Activated T-helper 9 cell treated with anti-CD3 and anti-CD28 coated beads, Interleukin-2, amount 50 U/mL, for 16 hours (primary cell): ENCODE measurements at places on chromosomes 12 and 14.

GRCh38 chr12:25156061-25156460 is 38.9 kb downstream of the DNAI7 start:
- DNase-seq, result no peak

- no peak for DNase-seq
These were observed 16.0 kb downstream of the FOXN4 start for GRCh38 chr12:109293106-109293505.

GRCh38 chr12:6465467-6466183 is 4.9 kb downstream of the VAMP1 start:
- no peak for DNase-seq

GRCh38 chr12:25979563-25979962 is 21.1 kb downstream of the RASSF8 start:
- DNase-seq, result no peak

DNA sequence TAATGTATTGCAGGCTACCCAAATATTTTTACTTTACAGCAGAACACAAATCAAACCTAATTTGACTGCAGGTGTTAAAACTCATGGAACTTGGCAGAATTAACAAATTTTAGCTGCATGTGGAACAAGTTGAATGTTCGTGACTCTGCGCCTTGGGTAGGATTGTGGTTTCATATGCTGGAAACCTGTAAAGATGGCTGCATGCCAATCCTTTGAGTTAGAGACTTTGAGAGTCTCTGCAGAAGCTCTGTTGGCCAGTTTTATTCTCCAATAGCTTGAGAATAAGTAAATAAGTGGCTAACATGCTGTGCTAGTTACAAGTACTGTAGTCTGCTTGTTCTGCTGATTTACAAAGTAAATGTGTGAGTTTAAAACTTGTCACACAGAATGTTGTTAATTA is 77.8 kb downstream of the PDE6H start:
- no peak for DNase-seq

DNA sequence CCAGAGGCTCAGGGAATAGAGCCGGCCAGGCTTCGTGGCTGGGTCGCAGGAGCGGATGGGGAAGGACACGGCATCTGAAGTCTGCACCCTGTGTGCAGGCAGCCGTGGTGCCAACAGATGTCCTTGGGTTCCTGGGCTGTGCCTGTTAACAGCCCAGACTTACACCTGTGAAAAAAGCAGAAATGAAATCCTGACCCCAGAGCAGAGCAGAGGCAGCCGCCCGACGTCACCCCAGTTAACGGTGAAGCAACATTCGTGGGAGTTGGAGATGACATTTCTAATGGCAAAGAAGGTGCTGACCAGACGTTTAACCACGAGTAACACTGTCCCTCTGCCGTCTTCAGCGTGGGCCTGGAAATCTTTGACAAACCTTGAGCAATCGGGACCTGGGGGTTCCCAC is 200.3 kb upstream of the DIO3 start:
- DNase-seq, result no peak

- no peak for DNase-seq
These were observed 41.9 kb upstream of the BEGAIN start for GRCh38 chr14:100629098-100629497.

DNA sequence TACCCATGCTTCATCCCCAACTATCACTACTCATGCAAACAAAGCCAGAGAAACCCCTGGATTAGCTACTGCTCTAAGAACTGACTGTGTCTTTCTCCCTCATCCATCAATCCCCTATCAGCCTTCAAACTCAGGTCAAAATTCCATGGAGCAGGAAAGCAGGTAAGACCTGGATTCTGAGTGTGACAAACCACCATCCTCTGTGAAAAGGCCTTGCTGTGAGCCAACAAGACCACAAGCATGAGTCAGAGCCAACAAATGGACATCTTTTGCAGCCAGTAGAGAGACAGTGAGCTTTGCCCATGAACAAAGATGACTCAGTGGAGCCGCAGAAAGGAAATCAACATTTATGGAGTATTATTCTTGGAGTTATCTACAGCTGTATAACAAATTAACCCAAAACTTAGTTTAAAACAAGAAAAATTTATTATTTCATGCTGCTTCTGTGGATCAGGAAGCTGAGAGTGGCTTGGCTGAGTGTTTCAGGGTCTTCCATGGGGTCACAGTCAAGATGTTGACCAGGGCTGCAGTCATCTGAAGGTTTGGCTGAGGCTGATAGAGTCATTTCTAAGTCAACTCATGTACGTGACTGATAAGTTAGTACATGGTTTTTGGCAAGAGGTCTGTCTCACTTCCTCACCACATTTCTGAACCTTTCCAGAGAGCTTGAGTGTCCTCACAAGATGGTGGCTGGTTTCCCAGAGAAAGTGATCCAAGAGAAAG is 61.1 kb downstream of the PITPNM2 start:
- DNase-seq, result no peak

DNA sequence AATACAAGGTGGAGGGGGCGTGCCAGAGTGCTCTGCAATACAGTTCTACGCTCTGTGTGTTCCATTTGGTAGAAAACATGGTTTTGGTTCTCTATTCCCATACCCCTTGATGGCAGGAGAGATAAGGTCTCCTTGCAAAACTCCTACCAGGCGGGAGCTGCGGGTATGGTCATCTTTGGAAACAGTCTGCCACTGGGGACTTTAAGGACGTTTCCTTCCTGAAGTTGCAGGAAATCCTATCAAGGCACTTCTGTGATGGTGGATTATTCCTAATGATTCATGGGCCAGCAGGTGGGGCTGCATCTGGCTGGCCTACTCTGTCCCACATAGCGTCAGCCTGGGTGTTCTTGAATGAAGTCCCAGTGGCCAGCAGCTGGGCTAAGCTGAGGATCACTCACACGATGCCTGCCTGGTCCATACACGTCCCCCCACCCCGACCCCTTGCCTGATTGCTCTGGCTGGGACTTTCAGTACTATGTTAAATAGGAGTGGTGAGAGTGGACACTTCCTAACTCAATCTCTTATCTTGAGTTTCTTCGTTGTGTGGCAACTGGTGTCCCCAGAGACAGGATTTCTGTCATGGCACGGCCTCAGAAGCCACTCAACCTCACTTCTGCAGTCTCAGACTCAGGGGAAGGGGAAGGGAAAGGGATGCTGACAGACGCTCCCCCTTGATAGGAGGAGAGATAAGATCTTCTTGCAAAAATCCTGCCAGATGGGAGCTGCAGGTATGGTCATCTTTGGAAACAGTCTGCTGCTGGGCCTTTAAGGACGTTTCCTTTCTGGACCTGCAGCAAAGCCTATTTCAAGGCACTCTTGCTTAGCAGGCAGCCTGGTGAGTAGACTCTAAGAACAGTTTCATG is 61.0 kb upstream of the FKBP4 start:
- DNase-seq, result no peak

DNA sequence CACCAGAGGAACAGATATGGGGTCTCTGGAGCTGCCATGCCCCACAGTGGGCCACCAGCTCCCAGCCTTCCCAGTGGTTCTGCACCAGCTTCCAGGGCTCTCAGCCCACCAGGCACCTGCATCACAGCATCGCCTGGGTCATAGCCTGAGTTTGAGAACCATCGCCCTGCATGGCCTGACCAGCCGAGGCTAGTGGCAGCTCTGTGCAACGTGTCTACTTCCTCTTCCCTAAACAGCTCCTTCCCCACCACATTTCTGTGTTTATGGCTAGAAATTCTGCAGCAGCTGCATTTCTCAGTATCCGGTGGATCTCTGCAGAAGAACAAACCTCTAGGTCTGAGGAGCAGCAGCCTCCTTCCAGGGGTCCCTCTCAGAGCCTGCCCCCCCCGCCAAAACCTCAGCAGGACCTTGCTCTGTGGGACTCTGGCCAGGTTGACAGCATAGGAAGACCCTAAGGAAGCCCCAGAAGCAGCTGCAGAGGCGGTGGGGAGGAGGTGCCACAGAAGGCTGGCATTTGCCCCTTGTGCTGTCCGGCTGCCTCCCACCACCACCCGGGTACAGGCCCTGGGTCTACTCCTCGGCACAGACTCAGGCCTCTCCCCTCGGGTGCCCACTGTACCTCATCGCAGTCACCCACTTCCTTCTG is 47.7 kb downstream of the PSMA6 start:
- DNase-seq, result no peak

- no peak for DNase-seq
These were observed 451.1 kb downstream of the PCNX1 start for GRCh38 chr14:71358209-71358931.

DNA sequence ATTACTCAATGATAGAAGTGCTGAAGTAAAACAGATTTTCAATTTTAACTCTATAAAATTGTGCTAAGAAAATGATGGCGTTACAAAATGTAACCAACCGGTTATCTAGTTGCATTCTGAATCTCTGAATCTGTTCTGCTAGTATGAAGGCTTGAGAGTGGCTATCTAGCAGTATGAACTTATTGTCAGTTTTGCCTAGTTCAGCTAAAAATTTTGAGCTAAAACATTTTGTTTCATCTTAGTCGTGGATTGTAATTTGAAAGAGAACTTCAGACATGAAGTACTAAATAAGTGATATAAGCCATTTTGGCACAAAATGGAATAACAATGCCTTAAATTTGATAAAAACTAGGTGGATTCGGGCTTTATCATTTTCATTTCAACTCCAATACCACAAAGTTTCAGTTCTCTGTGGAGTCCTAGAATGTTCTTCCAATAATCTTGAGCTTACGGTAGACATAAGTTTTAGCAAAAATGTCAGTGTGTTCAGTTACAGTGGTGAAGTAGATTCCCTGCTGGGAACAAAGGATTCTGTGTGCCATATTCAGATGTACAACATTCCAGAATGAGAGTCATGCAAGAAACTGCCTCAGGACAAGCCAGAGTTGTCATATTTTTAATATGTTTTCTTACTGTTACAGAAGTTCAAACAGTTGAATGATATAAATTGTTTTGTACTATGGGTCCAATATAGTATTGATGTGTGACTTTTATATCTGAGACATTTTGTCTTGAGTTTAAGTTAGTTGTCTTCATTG is 28.1 kb downstream of the ATP6V1D start:
- DNase-seq, result no peak

GRCh38 chr12:111975161-111975931 is 37.6 kb downstream of the TMEM116 start:
- no peak for DNase-seq

- DNase-seq, result no peak
These were observed 223.9 kb downstream of the PTPRO start for GRCh38 chr12:15546102-15546701.

- DNase-seq, result no peak
These were observed 114.7 kb downstream of the DAAM1 start for GRCh38 chr14:59303216-59303615.

GRCh38 chr14:52861403-52861802 is 70.0 kb upstream of the GNPNAT1 start:
- DNase-seq, result no peak

DNA sequence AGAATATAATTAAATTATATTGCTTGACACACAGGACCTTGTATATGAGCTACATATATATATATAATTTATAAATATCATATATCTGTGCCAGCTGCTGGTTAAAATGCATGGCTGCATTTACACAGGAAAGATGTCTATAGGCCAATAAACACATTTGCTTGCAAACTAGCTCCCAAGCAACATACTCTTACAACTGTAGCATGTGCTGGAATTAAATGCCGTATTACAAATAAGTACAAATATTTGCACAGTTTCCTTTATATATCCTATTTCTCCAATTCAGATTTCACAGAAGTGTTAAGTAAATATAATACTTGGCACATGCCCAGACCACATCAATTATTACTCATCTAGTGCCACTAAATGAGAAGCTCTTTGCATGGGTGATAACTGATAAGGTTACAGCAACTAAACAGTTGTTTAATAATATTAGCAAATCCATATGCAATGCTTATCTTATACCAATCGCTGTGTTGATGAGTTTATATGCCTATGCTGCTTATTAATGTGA is 66.7 kb upstream of the E2F7 start:
- DNase-seq, result no peak

GRCh38 chr14:100525615-100526014 is 61.6 kb downstream of the BEGAIN start:
- no peak for DNase-seq

DNA sequence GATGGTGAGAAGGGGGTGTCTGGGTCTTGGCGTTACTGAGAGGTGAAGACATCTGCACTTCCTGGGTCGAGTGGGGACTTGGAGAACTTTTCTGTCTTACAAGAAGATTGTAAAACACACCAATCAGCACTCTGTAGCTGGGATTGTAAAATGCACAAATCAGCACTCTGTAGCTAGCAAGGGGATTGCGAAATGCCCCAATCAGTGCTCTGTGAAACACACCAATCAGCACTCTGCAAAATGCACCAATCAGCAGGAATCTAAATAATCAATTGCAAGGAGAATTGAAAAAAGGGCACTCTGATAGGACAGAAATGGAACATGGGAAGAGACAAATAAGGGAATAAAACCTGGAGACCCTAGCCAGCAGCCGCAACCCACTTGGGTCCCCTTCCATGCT is 376.1 kb upstream of the SFSWAP start:
- DNase-seq, result no peak

DNA sequence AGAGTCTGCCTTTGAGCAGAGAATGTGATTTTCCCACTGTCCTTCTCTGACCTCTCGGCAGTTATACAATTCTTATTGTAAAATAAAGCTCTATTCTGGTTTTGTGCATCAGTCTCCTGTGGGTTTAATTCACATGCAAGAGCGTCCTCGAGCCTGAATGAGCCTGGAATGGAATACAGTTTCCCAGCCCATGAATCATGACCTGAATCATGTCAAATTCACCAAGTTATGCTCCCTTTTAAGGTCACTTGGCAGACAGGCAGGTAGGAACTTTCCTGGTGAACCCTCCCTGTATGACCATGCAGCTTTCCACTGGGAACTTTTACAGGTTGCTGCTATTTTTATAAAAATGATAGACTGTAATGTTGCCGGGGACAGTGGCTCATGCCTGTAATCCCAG is 41.7 kb downstream of the BICD1 start:
- DNase-seq, result no peak

DNA sequence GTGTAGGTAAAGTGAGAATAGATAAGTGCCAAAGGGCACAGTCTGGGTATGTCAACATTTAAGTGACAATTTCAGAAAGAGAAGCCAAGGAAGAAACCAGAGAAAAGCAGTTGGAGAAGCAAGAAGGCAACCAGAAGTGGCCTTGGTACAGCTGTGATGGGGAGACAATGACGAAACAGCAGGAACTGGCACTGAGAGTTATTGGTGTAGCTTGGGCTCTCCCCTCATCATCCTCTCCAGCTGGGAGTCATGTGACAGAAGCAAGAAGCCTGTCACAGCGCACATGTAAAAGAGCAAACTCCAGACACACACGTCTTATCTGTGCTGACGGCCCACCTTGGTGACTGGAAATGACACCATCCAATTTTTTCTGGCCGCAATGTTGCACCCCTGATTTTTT is 203.3 kb upstream of the NUDT4 start:
- DNase-seq, result no peak

- no peak for DNase-seq
These were observed 84.0 kb downstream of the BORCS5 start for GRCh38 chr12:12440784-12441428.

- DNase-seq, result no peak
These were observed 164.3 kb upstream of the BCL2L14 start for GRCh38 chr12:11906286-11906935.

DNA sequence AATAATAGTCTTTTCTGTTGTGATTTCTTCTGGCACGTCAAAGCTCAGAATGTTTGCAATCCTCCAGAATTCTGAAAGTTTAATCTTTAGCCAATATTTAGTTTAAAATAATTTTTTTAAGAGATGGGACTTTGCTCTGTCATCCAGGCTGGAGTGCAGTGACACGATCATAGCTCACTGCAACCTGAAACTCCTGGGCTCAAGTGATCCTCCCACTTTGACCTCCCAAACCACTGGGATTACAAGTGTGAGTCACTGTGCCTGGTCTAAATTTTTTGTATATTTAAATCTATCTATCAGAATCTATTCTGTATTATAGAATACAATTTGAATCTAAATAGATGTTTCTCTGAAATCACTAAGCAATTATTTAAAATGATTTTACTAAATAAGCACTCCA is 572.7 kb downstream of the VRK1 start:
- DNase-seq, result no peak
